ENCODE measurements at places on chromosomes 6 and 20. TPM values are rescaled to one million over a fixed set of nuclear protein-coding genes. Genes with fewer than 3 reads are reported as not detected.
A peak's percentile ranks its signal among the peaks of the same experiment; 100 is the strongest.

The TNNC2 gene
- not detected for total RNA-seq

The TGM3 gene
- not detected for total RNA-seq

The DSTN gene
- 66.9 TPM for total RNA-seq

The HLA-DRA gene
- 39.1 TPM for total RNA-seq

The ERGIC3 gene
- 137 TPM for total RNA-seq

The TP53TG5 gene
- not detected for total RNA-seq

The FOXF2 gene
- not detected for total RNA-seq

The F13A1 gene
- total RNA-seq = 0.42 TPM

GRCh38 chr6:88698661-88699060, 264.8 kb downstream of the RNGTT start:
- no peak overlapping the region for H3K27ac ChIP-seq
- no peaks in the 10 kb centered on the region for H3K4me1 ChIP-seq
- no peaks in the 10 kb centered on the region for H3K27me3 ChIP-seq

GRCh38 chr6:63637865-63638445, 2.4 kb downstream of the PHF3 start:
- no peak for DNase-seq
- peaks cover 52% of the 10 kb centered on the region for H3K4me1 ChIP-seq
- no peaks in the 10 kb centered on the region for H3K36me3 ChIP-seq
- H3K4me3 ChIP-seq = no peak overlapping the region

GRCh38 chr20:49620364-49621240, 52.7 kb upstream of the PTGIS start:
- no peaks in the 10 kb centered on the region for H3K36me3 ChIP-seq
- no peak overlapping the region for H3K27ac ChIP-seq
- H3K4me1 ChIP-seq = no peaks in the 10 kb centered on the region
- H3K27me3 ChIP-seq = no peaks in the 10 kb centered on the region

GRCh38 chr6:6331393-6331792, 10.9 kb upstream of the F13A1 start:
- DNase-seq = no peak
- H3K4me3 ChIP-seq = no peak overlapping the region
- H3K36me3 ChIP-seq = no peaks in the 10 kb centered on the region
- H3K4me1 ChIP-seq = no peaks in the 10 kb centered on the region
- no peak overlapping the region for H3K27ac ChIP-seq

DNA sequence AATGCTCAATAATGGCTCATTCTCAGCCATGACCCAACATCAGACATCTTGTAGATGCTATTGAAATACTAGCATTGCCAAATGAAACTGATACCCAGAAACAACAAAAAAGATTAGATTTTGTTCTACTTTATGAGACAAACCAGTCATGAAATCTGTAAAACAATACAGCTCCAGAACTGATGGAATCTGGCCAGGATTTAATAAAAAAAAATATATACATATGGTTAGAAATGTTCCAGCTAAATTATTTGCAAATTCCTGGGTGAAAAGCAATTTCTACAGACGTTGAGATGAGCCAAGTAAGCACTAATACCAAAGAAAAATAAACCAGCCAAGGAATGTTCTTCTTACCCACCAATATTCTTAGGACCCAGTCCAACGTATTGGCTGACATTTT, 201.3 kb downstream of the EPHA7 start:
- H3K4me1 ChIP-seq = no peaks in the 10 kb centered on the region
- no peaks in the 10 kb centered on the region for H3K27me3 ChIP-seq
- no peak overlapping the region for H3K4me3 ChIP-seq

GRCh38 chr6:87789198-87789899, 87.3 kb upstream of the AKIRIN2 start:
- H3K36me3 ChIP-seq = no peaks in the 10 kb centered on the region
- H3K27me3 ChIP-seq = no peaks in the 10 kb centered on the region
- no peak overlapping the region for H3K4me3 ChIP-seq
- DNase-seq = no peak

- DNase-seq = no peak
- H3K36me3 ChIP-seq = no peaks in the 10 kb centered on the region
- no peak overlapping the region for H3K27ac ChIP-seq
- H3K4me3 ChIP-seq = no peak overlapping the region
- H3K4me1 ChIP-seq = no peaks in the 10 kb centered on the region
Measured at GRCh38 chr6:782141-782540, 89.2 kb upstream of the EXOC2 start.

- no peak overlapping the region for H3K4me3 ChIP-seq
- no peaks in the 10 kb centered on the region for H3K36me3 ChIP-seq
- DNase-seq = no peak
- no peaks in the 10 kb centered on the region for H3K27me3 ChIP-seq
Measured at GRCh38 chr6:21019614-21020013, 485.4 kb downstream of the CDKAL1 start.

DNA sequence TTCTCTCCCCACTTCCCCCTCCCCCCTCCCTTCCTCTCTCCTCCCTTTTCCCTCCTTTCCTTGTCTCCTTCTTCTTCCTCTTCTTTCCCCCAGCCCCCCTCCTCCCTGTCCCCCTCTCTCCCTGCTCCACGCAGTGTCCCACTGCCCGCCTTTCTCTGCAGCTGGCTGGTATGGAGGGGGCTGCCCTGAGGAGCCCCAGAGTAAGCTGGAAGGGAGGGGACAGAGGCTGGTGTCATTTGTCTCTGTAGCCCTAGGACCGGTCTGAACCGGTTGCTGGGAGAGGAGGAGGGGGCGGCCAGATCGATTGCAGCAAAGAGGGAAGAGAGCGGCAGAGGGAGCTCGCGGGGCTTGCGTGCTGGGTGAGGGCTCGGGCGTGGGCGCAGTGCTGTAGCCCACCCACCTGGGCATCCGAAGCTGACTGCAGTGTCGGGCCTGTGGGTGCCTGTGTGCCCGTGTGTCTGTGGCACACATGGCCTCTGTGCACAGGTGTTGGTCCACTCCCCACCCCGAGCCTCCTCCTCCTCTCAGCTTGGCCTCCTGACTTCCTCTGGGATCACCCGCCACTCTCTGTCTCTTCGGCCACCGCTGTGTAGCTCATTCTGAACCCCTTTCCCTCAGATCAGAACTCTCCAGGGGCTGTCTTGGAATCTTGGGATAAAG, 50.6 kb downstream of the SRC start:
- H3K27ac ChIP-seq = no peak overlapping the region
- no peak overlapping the region for H3K4me3 ChIP-seq
- no peaks in the 10 kb centered on the region for H3K36me3 ChIP-seq
- H3K4me1 ChIP-seq = no peaks in the 10 kb centered on the region
- no peak for DNase-seq
- H3K27me3 ChIP-seq = no peaks in the 10 kb centered on the region

DNA sequence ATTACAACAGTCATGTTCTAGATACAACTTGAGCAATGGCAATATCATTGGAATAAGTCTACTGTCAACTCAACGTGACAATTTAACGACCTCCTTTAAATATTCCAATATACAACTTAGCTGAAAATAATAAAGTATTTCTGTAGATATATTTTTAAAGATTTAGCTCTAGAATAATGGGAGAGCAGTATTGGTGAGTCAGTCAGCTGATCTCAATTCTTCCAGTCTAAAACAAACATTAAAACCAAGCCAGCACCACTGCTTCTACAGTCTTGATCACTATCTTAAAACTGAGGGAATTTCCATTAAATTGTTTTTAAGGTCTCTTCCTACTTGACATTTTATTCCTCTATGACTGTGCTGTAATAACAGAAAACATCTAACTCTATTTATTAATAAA, 38.2 kb downstream of the NOL7 start:
- no peaks in the 10 kb centered on the region for H3K4me1 ChIP-seq
- no peak overlapping the region for H3K27ac ChIP-seq
- no peaks in the 10 kb centered on the region for H3K36me3 ChIP-seq

- no peaks in the 10 kb centered on the region for H3K27me3 ChIP-seq
- peaks cover 4% of the 10 kb centered on the region for H3K4me1 ChIP-seq
- H3K4me3 ChIP-seq = no peak overlapping the region
- DNase-seq = no peak
- H3K36me3 ChIP-seq = peaks cover 9% of the 10 kb centered on the region
- H3K27ac ChIP-seq = no peak overlapping the region
Measured at GRCh38 chr6:118632359-118632758, 19.0 kb downstream of the CEP85L start.

GRCh38 chr6:36171573-36171972, 25.0 kb upstream of the BRPF3 start:
- no peaks in the 10 kb centered on the region for H3K36me3 ChIP-seq
- H3K4me3 ChIP-seq = no peak overlapping the region
- H3K4me1 ChIP-seq = no peaks in the 10 kb centered on the region
- no peaks in the 10 kb centered on the region for H3K27me3 ChIP-seq

DNA sequence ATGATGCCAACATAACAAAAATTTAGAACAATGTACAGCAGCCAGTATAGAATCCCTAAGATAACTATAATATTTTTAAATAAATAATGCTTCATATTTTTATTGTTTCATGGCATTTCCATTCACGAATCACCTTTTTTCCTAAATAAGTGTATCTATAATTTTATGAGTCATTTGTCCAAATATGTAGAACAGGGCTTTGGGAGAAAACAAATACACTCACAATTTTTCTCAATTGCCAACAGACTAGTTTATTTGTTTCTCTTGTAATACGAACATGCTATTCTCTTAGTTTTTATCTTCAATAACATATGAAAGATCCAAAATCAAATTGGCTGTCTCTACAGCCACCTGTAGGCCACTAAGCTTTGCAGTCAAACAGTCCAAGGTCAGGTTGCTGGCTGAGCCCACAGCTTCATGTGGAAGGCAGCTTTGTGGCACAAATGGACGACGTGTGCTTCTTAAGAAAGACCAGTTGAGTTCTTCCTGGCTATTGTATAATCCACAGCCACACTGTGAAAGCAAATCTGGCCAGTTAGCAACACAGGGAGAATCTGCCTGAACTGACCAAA, 29.0 kb downstream of the MKKS start:
- no peaks in the 10 kb centered on the region for H3K27me3 ChIP-seq
- DNase-seq = no peak
- H3K4me1 ChIP-seq = no peaks in the 10 kb centered on the region
- H3K4me3 ChIP-seq = no peak overlapping the region

DNA sequence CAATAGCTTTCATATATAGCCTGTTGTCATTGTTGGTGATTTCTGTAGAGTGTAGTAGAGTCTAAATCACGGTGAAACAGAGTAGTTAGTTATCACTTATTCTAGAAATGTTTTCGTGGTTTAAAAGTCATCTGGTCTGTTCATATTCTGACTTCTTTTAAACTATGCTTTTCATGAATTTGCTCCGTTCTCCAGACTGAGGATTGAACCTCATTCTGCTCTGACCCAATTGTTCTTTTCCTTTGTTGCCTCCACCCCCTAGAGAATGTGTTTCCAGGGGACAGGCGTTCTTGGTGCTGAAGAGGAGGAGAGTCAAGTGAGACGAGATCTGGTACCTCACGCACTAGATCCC, 748 bp upstream of the ZNF292 start:
- H3K36me3 ChIP-seq = no peaks in the 10 kb centered on the region
- H3K4me3 ChIP-seq = peak overlapping the region; percentile 82
- no peaks in the 10 kb centered on the region for H3K27me3 ChIP-seq
- H3K4me1 ChIP-seq = peaks cover 47% of the 10 kb centered on the region
- DNase-seq = no peak

- no peak for DNase-seq
- H3K4me3 ChIP-seq = peak overlapping the region; percentile 94
- peaks cover 41% of the 10 kb centered on the region for H3K4me1 ChIP-seq
- H3K27me3 ChIP-seq = no peaks in the 10 kb centered on the region
- H3K27ac ChIP-seq = peak overlapping the region; percentile 82
Measured at GRCh38 chr6:31898383-31899011, 999 bp upstream of the EHMT2 start.

DNA sequence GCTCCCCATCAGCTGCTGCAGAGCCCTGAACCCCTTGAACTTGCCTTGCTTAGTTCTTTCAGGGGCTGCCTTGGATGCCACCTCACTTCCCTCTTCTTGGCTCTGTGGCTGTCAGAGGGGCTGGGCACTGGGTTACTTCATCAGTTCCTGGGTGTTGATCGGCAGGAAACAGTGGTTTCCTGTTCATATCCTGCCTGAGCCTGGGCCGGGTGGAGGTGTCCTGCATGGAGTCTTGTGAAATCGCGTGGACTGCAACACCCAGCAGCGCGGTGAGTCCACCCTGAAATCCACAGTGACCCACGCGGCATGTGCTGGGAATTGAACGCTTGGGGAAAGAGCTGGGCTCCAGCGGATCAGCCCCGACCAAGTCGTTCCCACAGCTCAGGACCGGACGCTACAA, 97.5 kb downstream of the CDH26 start:
- no peaks in the 10 kb centered on the region for H3K27me3 ChIP-seq
- peak overlapping the region; percentile 58 for H3K4me3 ChIP-seq
- no peaks in the 10 kb centered on the region for H3K36me3 ChIP-seq
- H3K4me1 ChIP-seq = peaks cover 54% of the 10 kb centered on the region
- peak; percentile 61 for DNase-seq

DNA sequence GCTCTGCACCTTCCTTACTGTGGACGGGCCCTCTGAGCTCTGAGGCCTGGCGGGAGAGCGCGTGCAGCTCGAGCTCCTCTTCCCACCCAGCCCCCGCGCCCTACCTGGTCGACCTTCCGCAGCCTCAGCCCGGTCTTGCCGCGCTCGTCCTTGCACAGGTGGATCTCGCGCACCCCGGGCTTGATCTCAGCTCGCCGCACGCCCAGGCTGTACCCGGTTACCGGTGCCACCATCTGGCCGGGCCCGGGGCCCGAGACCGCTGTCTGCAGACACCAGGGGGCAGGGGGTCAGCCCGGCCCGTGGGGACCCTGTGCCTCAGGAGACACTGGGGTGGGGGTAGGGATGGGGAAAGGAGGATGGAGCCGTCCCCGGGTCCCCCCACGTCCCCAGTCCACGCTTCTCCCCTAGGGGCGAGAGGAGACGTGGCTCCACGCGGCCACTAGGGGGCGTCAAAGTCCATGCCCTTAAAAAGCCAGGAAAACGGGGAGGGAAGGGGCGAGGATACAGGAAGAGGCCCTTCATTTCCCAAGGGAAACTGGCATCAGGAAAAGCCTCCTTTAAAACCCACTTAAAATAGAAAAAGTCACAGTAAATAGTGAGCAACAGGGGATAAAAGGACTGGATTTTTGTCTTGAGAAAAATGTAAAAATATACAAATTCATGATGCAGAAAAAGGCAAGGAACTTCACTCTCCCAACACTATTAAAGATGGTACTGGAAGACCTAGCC, 15.5 kb downstream of the SDCBP2 start:
- no peak overlapping the region for H3K27ac ChIP-seq
- H3K4me3 ChIP-seq = no peak overlapping the region
- H3K4me1 ChIP-seq = peaks cover 7% of the 10 kb centered on the region
- peak; percentile 76 for DNase-seq

Measured in CD8-positive, alpha-beta memory T cell (primary cell).